ENCODE measurements at places on chromosomes 7 and 10.

GRCh38 chr7:98357751-98358161, 43.1 kb downstream of the BAIAP2L1 start:
- no peak for DNase-seq

DNA sequence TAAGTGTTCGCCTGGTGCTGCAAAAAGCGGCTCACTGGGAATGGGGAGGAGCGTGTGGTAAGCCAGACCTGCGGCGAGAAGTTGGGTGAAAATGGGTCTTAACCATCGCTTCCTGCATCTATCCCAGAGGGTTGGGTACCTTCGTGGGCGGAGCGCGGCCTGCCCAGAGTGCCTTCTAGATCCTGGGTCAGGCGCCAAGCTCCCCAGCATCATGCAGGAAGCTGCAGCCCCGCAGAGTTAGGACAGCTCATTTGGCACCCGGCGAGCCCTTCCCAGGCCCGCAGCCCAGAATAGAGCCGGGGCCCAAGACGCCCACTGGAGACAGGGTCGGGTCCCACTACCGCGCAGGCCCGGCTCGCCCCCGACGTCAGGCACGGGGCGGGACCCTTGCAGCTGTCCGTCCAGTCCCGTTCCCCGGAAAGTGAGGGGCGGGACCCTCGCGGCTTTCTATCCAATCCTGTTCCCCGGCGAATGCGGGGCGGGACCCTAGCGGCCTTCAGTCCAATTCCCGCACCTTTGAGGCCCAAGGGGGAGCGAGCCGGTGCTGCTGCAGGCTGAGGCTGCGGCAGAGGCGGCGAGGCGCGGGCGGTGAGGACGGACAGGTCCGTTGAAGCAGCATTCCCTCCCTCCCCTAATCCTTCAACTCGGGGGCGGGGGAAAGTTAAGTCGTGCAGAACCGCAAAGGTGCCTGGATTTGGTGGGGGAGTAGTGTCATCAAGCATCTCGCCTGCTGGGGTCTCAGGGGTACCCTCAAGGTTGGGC, at the start of gene CROT:
CROT (plus strand) TSS at position 499 of the 762 bp plus-strand sequence. CDS start 3,405 bp downstream, outside the sequence.
- DNase-seq: peak; percentile 93

DNA sequence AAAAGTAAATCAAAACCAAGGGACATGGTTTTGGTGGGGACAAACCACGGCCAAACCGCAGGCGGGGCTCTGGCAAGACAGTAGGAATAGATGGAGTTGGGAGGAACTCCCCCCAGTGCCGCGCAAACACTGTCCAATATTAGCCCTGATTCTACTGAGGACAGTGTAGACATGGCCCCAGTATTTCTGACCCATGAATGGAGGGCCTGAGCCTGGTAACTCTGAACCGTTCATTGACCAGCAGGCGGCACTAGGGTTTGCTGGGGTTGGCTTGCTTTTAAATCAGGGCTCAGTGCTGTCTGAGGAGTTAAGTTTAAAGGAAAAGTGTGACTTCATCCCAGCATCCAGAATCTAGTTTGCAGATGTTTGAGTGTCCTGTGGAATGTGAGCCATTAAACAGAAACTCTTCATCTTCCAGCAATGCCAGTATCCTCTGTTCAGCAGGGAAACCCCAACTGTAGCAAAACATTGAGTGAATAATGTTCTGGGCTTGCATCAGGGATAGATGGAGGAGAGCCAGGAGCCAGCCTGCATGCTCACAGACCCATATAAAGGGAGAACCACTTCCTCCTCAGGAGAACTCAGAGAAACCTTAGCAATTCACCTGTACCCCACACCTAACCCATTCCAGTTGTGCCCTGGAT, 147.4 kb upstream of the PRSS58 start:
- DNase-seq: no peak

DNA sequence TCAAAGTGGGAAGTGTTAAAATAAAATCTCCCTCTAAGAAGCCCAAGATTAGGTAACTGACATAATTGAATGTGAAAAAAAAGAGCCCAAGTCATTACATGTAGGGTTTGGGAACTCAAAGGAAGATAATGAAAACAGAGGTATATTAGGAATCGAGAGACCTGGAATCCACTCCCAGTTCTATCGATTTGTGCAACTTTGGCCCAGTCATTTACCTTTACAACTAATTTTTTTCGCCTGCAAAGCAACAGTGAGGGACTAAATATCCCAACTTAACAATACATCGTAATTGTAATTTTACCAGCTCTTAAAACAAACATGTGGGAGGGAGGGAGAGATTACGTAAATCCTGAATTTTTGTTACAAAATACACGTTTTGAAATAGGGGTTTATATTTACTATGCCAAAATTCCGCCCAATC, 1.4 kb downstream of the MINDY3 start:
- no peak for DNase-seq

DNA sequence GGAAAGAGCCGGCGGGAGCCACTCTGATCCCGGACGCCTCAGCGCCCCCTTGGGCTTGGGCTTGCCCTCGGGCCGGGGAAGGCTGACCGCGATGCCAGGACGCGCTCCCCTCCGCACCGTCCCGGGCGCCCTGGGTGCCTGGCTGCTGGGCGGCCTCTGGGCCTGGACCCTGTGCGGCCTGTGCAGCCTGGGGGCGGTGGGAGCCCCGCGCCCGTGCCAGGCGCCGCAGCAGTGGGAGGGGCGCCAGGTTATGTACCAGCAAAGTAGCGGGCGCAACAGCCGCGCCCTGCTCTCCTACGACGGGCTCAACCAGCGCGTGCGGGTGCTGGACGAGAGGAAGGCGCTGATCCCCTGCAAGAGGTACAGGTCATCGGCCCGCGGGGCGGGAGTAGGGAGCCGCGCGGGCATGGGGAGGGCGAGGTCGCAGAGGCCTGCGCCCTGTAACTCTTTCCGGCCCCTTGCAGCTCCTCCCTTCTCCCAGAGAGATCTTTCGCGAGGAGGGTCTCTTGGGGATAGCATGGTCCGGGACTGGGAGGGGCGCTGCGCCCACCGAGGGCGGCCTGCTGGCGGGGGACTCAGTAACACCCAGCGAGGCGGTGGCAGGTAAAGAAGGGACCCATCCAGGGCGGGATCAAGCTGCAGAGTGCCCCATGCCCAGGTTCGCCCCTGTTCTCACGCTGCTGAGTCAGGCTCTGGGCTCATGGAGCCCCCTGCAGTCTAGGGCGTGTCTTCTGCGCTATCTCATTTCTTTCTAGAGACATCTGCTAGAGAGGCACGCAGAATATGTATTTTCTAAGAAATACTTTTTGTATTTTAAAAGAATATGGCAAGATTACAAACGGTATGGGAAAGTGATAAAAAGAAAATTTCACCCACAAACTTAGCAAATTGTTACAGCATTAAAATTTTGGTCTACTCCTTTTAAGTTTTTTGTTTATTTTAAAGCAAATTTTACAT, 687 bp downstream of the EPDR1 start:
- DNase-seq: peak; percentile 95

GRCh38 chr10:14625192-14625631, 149.5 kb downstream of the FAM107B start:
- no peak for DNase-seq

- no peak for DNase-seq
Observed at GRCh38 chr7:138196971-138197896, 121.0 kb downstream of the AKR1D1 start.

GRCh38 chr7:88772776-88773175, 13.3 kb downstream of the ZNF804B start:
- no peak for DNase-seq

- DNase-seq: no peak
Observed at GRCh38 chr7:19117870-19118608, 603 bp upstream of the TWIST1 start.

DNA sequence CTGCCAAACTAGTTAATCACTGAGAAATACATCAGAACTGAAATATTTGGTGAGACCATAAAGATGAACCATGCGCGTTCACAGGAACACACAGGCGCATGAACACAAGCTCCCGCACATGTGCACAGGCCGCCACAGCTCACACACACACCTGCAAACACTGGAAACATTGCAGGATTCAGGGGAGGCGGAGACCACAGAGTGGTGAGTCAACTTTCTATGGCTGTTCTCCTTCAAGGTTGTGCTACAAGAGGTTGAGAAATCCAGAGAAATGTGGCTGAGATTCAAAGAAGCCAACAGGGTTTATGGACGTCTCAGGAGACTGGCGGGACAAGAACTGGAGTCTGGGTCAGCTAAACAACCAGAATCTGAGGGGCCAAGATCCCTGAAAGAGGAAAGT, 17.8 kb downstream of the ESYT2 start:
- no peak for DNase-seq

DNA sequence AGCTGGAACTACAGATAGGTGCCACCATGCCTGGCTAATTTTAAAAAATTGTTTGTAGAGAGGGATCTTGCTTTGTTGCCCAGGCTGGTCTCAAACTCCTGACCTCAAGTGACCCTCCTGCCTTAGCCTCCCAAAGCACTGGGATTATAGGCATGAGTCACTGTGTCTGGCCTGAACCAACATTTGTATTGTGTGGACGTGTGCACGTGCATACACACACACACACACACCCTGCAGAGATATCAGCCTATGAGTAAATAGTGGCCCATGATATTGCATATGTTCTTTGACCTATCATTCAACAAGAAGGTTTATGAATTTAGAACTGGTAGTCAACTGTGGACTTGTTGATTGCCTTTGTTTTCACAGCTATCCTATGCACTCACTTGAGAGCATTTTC, 161.6 kb downstream of the BAMBI start:
- DNase-seq: peak; percentile 19

DNA sequence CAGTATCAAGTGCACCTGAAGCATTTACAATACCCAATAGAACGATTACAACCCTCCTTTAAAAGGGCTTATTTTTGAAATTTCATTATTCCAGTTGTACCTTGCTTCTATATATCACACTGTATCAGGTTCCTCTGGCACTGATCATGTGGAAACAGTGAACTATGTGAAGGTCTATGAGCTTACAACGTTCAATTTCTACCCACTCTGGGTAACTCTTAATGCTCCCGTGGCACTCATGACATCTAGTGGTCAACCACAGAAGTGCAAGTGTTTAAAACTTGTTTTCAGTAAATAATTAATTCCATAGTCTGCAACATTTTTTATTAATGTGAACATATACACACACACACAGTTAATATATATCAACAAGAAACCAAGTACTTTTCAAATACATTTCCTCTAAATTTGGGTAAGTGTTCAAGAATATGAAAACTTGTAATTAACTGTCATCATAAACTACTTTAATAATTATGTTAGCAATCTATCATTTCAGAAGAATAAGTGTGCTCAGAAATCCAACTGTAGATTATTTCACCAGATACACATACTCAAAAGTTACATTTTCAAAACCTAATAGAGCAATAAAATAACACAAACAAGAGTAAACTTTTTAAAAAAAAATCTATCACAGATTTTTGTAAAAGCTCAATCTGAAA, 61.0 kb downstream of the MPP7 start:
- DNase-seq: peak; percentile 70

- no peak for DNase-seq
Observed at GRCh38 chr7:105765846-105766245, 110.6 kb downstream of the ATXN7L1 start.

- DNase-seq: no peak
Observed at GRCh38 chr7:3175285-3175902, 125.7 kb upstream of the SDK1 start.

DNA sequence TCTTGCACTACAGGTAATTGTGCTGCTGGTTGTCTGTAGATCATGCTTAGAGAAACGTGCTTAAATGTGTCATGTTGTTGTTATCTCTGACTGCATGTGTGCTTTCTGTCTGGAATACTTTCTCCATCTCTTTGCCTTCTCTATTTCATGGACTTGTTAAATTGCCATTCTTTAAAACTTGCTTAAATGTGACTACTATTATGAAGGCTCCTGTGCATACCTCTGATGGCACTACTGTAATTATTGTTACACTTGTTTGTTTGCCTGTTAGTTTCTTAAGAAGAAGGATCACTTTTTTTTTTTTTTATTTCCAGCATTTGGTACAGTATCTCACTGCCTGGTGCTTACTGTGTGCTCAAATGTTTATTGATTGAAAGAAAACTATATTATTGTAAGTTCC, 41.6 kb downstream of the KMT2E start:
- no peak for DNase-seq

- no peak for DNase-seq
Observed at GRCh38 chr7:116699722-116700120, 27.7 kb downstream of the MET start.

GRCh38 chr7:2997014-2997413, 46.7 kb downstream of the CARD11 start:
- no peak for DNase-seq

DNA sequence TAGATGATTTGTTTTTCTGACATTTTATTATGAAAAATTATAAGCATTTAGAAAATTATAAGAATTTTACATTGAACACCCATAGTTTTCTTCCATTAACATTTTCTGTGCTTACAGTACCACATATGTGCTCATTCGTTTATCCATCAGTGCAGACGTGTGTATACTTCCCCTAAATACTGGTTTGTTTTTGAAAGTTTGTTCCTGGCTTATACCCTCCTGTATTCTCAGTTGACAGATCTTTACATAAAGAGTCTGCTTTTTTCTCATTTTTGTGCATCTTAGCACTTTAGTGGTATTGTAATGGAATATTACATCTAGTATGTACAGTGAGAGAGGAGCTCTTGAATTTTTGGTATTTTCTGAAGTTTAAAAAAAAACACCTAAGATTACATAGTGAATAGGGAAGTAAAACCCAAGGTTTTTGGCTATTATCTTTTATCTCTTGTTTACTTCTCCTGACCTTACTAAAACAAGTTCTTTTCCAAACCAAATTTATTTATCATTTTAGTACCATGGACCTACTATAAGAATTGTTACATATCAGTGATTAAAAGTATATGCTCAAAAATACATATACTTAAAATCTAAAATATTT, 8.1 kb downstream of the DLD start:
- DNase-seq: no peak

DNA sequence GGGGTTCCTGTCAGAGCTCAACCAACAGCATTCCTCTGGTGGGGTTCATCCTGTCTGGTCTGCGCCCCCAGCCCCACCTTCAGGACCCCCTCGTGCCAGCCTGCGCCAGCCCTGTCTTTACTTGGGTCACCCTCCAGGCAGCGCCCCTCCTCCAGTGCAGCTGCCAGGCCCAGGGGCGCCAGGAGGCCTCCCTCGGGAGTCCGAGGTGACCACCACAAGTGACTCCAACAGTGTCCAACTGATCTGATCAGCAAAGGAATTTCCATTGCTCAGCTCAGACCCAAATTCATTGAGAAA, 10.6 kb downstream of the WDR86 start:
- no peak for DNase-seq

GRCh38 chr10:123096452-123096851, 39.3 kb upstream of the HMX3 start:
- no peak for DNase-seq

GRCh38 chr10:25101461-25102146, 73.2 kb upstream of the GPR158 start:
- DNase-seq: no peak

DNA sequence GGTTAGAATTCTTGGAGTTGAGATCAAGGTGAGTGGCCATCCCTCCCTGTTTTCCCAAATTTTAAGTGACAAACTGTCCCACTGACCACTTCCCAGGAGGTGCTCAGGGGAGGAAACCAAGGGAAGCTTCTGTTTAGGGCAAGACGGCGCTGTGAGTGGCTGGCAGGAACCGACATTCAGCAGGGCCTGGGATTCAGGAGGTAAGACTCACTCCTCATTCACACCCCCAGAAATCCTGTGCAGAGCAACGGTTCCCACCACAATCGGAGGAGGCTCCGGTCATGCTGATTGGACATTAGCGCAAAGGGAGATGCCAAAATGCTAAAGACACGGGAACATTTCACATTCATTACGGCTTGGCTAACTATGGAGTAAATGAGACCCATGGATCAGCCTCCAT, 200.9 kb downstream of the GRID1 start:
- no peak for DNase-seq

Measured in hematopoietic multipotent progenitor cell treated with erythropoietin and hydrocortisone succinate and interleukin-3 and kit ligand, for 8 days (in vitro differentiated cells).